ENCODE measurements at places on chromosomes 3 and 15.

DNA sequence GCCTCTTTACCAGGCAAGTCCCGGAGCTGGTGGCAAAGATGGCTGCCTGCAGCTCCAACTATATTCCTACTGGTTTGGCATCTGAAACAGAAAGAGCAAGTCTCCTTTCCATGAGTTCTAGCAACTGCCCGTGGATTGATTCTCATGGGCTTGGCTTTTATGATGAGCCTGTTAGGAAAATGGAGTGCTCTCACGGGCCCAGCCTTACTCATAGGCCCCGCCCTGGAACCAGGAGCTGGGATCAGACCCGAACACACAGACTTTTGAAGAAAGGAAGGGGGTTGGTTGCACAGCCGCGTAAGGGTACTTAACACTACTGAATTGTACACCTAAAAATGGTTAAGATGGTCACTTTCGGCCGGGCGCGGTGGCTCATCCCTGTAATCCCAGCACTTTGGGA is 2.9 kb downstream of the NRROS start:
- DNase-seq = no peak

- DNase-seq = peak; percentile 17
These were observed 1.6 kb downstream of the CDV3 start for GRCh38 chr3:133575086-133575485.

- no peak for DNase-seq
These were observed 205.9 kb downstream of the P3H2 start for GRCh38 chr3:189914799-189915198.

DNA sequence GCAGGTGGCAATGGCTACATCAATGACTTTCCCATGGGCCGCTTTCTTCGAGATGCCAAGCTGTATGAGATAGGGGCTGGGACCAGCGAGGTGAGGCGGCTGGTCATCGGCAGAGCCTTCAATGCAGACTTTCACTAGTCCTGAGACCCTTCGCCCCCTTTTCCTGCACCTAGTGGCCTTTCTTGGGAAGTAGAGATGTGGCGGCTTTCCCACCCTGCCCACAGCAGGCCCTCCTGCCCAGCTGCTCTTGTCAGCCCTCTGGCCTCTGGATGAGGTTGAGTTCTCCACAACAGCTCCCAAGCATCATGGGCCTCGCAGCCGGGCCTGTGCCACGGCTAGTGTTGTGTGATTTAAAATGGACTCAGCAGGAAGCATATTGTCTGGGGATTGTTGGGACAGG is 12.5 kb downstream of the IVD start:
- no peak for DNase-seq

- peak; percentile 42 for DNase-seq
These were observed 8.1 kb upstream of the VPS39 start for GRCh38 chr15:42215913-42216829.

DNA sequence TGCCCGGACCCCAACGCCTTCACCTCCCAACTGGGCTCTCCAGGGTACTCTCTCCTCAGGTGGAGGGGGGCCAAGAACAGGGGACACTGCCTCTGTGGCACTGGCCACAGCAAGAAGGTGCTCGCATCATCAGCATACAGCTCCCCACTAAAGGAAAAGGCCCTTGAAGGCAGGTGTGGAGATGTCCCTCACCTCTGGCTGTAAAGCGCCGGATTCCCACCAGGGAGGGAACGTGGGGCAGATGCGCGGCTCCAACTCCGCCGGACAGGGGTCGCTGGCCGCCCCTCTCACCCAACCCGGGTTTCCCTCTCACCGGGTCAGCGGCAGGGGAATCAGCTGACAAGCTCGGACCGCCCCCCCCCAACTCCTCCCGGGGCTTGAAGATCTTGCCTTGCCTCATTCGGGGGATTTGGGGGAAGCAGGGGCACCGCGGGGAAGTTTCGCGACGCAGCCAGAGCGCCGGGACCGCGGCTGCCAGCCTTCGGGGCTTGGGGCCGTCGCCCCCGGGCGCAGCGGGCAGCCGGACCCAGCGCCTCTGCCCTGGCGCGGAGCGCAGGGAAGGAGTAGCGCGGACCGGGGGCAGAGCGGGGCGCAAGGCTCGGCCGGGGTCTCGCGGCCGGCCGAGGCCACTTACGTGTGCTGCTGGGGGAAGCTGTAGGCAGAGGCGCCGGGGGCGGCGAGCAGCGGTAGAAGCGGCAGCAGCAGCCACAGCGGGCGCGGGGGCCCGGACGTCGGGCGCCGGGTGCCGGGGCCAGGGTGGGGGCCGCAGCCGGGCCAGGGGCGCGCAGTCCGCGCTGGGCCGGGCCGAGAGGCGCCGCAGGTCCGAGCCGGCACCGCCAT is 630 bp downstream of the CACNA2D2 start:
- no peak for DNase-seq

GRCh38 chr3:140334132-140334929 is 343.5 kb upstream of the TRIM42 start:
- DNase-seq = no peak

DNA sequence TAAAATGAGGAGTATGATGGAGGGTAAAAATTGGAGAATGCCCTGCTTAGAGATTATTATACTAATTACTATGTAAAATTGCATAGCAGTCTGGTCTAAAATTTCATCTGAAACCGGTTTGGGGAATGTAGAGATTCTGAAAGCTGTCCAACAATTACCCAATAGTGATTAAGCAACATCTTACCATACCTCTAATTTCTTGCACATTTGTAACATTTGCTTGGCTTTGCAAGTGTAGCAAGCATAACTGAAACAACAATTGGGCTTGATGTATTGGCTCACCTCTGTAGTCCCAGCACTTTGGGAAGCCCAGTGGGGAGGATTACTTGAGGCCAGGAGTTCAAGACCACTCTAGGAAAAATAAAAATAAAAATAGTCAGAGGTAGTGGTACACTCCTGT is 17.4 kb downstream of the AADACL2 start:
- DNase-seq = no peak

DNA sequence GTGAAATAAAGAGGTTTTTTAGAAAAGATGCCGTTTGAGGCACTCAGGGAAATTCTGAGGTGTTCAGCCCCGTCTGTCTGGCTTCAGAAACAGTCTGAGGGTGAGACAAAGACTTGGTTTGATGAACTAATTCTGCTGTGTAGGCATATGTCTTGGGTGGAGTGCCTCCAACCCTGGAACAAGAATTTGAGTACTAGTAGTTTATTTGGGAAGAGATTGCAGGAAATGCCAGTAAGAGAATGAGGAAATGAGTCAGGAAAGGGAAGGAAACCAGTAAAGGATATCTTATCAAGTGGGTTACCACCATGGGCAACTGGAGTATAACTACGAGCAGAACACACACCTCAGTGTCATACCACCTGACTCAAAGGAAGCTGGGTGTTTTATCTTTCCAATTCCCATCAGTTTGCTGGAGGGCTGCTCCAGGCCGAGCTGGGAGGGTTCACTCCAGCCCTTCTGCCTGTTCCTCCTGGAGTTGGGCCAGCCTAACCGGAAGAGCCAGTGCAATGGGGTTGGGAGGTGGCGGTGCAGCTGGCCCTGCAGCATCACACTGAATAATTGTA is 75.3 kb downstream of the TGFBR2 start:
- peak; percentile 57 for DNase-seq

- no peak for DNase-seq
These were observed 19.7 kb downstream of the DAPK2 start for GRCh38 chr15:64026591-64026990.

GRCh38 chr3:53081318-53081717 is 35.4 kb upstream of the SFMBT1 start:
- DNase-seq = no peak

GRCh38 chr15:100638177-100638730 is 35.9 kb downstream of the ASB7 start:
- DNase-seq = no peak

GRCh38 chr15:101128221-101129015 is 123.4 kb downstream of the CHSY1 start:
- DNase-seq = no peak

GRCh38 chr3:178454726-178455125 is 81.5 kb upstream of the KCNMB2 start:
- peak; percentile 29 for DNase-seq
